ENCODE measurements at places on chromosomes 6 and 20. TPM values are rescaled to one million over a fixed set of nuclear protein-coding genes. Genes with fewer than 3 reads are reported as not detected.

GRCh38 chr20:19867074-19867473, 109.0 kb downstream of the RIN2 start:
- no peak for DNase-seq

- no peak for DNase-seq
Measured at GRCh38 chr6:170080828-170081371, 210.0 kb downstream of the DLL1 start.

GRCh38 chr6:133198725-133199124, 42.4 kb upstream of the EYA4 start:
- DNase-seq = no peak

- DNase-seq = no peak
Measured at GRCh38 chr20:33963751-33964150, 30.0 kb upstream of the RALY start.

- no peak for DNase-seq
Measured at GRCh38 chr20:20765696-20766365, 53.4 kb upstream of the RALGAPA2 start.

- no peak for DNase-seq
Measured at GRCh38 chr20:64065974-64066343, 3.0 kb downstream of the TCEA2 start.

DNA sequence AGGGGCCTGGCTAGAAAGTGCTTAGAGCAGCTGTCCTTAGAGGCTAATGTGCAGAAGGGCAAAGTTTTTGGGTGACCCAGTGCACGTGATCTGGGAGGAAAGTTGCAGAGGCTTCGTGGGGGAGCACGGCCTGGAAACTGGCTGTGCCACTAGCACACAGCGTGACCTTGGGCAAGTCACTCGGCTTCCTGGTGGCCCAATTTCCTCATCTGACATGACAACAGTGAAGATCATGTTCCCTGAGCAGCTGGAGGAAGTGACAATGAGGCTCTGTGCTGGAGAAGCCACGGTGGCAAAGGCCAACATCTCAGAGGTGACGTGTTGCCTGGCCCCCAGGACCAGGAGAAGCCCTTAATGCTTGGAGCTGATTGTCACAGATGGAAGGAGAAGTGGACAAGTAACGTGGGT, 99.5 kb downstream of the FOXC1 start:
- no peak for DNase-seq

Gene LRRC73
- not detected for total RNA-seq

Gene PPT2
- total RNA-seq = 29.6 TPM

Gene DEF6
- total RNA-seq = 7.2 TPM

All from urinary bladder (tissue), 4 donors.